ENCODE measurements at places on chromosomes 1 and 21. TPM values are rescaled to one million over a fixed set of nuclear protein-coding genes. Genes with fewer than 3 reads are reported as not detected.

GRCh38 chr1:80535466-80535865 is 1265.3 kb upstream of the ADGRL2 start:
- no peak for DNase-seq

DNA sequence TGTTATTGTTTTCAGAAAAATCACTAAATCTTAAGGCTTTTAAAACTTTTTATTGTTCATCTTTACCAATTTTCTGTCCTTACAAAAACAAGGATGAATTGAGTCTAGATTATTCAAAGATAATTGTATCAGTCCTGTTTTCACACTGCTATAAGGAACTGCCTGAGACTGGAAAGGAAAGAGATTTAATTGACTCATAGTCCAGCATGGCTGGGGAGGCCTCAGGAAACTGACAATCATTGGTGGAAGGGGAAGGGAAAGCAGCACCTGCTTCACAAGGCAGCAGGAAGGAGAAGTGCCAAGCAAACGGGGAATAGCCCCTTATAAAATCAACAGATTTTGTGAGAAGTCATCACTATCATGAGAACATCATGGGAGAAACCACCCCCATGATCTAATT is 455.6 kb upstream of the ZP4 start:
- no peak for DNase-seq

- DNase-seq = no peak
Observed at GRCh38 chr1:25533775-25534409, 9.5 kb upstream of the LDLRAP1 start.

GRCh38 chr1:66333466-66334199 is 200.3 kb upstream of the SGIP1 start:
- DNase-seq = no peak

- no peak for DNase-seq
Observed at GRCh38 chr1:244782056-244782455, 53.4 kb upstream of the COX20 start.

DNA sequence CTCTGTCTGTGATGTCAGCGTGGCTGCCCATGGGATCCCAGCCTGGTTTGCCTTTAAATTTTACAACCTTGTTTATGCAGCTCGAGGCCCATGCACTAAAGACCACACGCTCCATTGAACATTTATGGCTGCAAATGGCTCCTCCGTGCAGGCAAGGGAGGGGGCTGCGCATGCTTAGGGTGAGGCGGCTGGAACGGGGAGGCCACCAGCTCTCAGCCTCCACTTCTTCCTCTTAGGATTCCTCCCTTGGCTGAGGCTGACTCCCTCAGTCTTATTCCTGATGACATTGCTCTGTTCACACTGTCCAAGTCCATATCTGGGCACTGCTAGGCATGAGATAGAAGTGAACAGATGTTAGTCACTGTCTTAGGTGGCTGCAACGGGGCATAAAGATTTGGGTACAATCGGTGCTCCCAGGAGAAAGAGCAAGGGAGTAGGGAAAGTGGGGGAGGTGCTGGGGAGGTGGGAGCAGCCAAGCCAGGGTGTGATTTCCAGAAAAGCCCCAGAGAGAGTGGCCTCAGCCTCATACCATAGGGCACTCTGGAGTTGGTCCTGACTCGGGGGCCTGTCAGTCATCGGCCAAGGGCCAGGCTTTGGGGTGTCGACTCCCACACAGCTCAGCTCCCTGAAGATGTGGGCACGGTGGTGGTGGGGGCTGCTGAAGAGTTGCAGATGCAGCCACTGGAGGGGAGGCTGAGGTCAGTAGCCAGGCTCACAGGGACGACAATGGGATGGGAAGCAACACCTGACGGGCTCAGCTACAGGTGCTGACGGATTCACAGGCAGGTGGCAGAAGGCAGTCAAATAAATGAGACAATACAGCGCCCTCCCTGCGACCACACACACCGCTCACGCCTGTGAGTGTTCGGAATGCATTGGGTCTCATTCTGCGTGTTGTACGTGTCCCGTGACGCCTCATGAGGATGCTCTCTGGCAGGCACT is 37.3 kb upstream of the ACTL8 start:
- no peak for DNase-seq

DNA sequence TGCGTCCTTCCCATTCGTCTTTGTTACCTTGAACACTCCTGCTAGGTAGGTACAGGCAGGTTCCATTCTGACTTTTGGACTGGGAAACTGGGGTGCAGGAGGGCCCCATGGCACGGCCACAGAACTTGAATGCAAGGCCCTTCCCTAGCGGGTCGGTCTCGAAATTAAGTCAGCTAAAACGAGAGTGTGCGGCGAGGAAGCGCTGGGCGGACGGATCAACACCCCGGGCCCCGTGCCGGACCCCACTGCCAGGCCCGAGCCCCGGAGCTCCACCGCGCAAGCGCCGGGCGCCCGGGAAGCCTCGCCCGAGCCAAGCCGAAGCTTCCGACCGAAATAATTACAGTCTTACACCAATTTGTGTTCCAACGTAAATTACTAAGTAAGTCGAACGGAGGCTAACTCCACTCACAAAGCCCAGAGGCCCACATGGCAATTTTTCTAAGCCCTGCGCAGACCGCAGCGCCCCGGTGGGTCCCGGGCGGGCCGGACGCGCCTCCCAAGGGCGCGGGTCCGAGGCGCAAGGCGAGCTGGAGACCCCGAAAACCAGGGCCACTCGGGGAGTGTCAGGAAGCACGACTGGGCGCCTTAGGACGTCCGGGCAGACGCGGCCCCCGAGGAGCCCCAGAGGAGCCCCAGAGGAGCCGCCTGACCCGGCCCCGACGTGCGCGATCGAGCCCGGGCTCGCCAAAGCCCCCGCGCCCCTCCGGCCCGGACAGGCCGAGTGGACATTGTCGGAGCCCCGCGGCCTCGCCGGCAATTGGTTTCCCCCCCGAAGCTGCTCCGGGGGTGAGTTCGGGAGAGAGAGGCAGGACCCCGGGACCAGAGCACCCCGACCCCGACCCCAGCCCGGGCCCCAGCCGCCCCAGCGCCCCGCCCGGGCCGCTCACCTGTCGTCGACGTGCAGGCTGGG is 624 bp downstream of the RIPK4 start:
- no peak for DNase-seq

- no peak for DNase-seq
Observed at GRCh38 chr21:34897828-34898227, 151.3 kb downstream of the RUNX1 start.

Gene FAM72C
- total RNA-seq = not detected

Gene TFF3
- 19.6 TPM for total RNA-seq
